ENCODE measurements at places on chromosomes 1 and 21.

DNA sequence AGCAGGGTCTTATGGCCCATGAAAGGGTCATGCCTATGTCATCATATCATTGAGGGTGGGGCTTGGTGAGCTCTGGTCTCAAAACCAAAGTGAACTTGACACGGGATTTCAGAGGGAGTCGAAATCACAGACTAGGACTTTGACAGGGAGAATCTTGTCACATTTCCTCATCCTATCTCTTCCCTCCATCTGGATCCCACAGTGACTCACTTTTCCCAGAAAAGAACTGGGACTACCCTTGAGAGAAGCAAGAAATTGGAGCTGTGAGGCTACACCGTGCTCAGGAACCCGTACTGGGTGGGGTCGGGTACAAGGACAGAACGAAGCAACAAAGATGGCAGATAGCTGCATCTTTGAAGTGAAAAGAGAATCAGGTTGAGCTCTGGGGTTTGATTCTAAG, 69.5 kb downstream of the ZSCAN20 start:
- DNase-seq, result no peak

- peak; percentile 69 for DNase-seq
These were observed 117.5 kb downstream of the NAV1 start for GRCh38 chr1:201656311-201657032.

DNA sequence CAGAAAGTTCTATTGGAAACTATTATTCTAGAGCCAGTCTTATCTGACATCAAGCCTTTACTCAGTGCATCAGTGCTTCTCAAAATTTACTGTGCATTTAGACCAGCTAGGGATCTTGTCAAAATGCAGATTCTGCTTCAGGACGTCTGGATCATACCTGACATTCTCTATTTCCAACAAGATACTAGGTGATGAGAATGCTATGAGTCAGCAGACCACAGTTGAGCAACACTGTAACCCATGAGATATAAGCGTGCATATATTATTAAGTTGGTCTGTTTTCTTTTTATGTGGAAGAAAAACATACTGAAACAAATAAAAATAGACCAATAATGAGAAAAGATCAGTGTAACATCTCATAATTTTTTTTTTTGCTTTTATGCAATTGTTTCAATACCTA, 40.4 kb upstream of the KCNH1 start:
- no peak for DNase-seq

GRCh38 chr1:110039641-110040040, 5.2 kb downstream of the STRIP1 start:
- no peak for DNase-seq

GRCh38 chr1:161784968-161785367, 18.8 kb downstream of the ATF6 start:
- DNase-seq, result no peak

- no peak for DNase-seq
These were observed 76.7 kb downstream of the ASH1L start for GRCh38 chr1:155485945-155486344.

Measured in DMS153 (cell line).